BJ (cell line): ENCODE measurements at places on chromosomes 6 and 20.

DNA sequence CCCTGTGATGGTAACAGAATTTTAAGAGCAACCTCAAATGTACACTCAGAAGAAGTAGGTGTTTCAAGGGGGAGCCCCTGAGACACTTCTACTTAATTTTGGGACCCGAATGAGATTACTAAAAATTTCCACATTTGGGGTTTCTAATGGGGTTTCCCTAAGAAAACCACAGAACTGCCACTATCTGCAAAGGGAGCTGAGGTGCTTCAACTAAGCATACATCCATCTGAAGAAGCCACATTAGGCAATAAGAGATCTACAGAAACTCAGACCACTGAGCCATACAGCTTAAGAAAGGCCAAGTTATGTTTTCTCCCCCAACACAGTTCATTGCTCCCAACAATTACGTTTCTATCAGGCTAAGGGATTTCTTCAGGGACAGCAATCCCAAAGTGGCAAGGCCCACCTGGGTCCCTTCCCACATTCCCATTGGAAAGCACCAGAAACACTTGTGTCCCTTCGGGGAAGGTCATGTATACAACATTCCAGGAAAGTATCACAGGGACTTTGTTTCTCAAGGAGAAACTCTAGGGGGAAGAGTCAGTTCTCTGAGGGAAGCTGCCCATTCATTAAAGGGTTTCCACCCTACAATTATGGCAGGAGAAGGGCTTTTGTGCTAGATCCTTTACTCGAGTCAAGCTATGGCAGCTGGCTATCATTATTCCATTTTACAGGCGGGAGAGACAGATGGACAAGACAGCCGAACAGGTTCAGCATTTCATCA lies 5.0 kb downstream of the BCL2L1 start:
- DNase-seq, result no peak

DNA sequence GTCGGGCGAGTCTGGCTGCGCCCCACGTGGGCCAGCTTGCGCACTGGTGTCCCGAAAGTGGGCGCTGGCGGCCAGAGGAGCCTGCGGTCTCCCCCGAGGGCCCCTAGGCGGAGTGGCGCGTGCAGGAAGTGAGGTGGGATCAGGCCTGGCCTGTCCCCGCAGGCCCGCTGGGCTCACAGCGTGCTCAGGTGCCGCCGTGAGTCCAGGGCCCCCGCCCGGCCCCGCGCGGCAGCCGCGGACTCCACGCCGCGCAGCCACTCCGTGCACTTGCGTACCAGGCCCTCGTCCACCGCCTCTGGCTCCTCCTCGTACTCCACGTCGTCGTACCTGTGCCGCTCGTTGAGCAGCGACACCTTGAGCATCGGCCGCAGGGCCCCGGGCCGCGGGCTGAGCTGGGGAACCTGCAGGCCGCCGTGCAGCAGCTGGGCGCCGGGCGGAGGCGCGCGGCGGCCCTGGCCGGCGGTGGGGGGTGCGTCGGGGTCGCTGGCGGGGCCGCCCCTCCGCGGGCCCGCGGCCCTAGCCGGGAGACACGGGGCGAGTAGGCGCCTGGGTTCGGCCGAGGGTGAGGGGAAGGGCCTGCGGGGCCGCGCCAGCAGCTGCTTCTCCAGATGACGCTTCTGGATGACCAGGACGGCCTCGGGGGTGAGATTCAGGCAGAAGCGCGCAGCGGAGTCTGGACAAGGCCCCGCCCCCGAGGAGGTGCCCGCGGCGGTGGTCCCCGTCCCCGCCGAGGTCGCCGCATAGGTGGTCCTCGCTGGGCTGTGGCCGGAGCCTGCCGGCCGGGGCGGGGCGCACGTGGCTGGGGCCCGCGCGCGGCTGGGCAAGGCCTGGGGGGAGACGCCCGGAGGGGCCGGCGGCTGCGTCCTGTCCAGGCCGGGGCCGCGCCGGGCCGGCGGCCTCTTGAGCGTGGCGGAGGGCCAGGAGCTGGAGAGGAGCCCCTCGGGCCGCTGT lies 835 bp downstream of the PRR18 start:
- DNase-seq, result no peak

DNA sequence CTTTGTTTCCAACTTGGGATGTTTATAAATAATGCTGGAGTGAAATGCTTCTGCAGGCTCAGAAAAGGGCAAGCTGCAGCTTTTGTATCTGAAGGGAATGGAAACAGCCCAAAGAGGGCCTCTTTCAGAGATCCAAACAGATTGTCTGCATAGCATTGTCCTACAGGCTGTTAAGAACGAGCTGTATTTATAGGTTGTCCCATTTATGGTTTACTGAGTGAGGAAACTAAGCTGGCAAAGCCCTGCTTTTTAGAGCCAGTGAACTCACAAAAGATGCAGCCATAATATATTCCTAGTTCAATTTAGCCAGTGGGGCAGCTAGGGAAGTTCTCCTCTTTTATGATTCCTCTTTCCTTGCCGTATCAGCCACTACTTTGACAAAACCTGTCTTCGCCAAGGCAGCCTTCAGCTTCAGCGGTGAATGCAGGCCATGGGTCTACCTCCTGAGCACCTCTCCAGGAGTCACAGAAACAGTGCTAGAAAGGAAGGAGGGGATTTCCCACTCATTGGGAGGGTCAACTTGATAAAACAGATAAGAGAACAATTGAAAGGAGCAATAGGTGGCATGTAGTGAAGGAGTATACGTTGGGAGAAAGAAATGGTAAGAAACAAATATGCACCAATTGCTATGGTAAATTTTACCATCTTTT lies 15.0 kb downstream of the KIAA0319 start:
- no peak for DNase-seq

DNA sequence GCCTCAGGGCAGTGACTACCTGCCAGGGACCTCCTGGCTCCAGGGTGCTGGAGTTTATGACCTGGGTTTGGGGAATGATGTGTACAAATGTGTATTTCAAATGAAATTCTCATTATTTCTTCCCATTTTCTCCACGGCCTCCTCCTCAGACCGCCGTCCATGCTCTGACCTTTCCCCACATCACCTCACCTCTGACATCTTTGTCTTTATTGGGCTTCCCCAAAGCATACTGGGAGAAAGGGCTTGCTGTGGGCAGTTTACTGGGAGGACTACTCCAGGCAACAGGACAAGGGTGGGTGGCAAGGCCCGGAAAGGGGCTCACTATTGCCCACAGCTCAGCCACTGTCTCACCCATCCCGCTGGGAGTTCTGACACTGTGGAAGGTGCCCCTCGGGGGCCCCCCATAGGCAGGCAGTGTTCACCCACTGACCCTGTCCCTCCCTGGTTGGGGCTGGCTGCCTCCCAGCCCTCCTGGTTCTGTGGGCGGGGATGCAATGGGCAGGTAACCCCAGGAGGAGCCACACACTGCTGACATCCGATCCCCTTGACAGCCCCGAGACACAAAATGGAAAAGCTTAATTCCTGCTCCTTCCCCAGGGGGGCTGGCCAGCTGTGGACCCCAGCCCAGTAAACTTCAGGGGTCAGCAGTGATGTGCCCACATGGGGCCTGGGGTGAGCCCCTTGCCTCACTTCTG lies 39.8 kb upstream of the CST7 start:
- DNase-seq, result no peak

- DNase-seq, result no peak
Measured at GRCh38 chr6:91802431-91802830, 1215.6 kb upstream of the MAP3K7 start.

DNA sequence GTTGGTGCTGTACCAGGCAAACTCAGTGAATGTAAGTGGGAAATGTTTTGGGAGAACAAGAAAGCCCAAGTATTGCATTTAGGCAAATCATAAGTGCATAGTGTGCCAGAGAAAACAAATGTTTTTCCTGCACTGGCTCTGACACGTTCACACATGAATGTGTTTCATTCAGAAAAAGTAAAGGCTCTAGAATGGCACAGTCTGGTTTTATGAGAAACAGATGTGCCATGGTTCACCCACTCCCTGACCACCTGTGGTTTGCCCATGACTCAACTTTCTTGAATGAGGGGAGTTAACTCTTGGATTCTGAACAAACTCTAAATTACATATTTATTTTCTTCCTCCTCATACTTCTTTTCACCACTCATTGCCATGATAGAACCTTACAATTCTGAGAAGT lies 126.9 kb downstream of the KCNQ5 start:
- peak; percentile 60 for DNase-seq

GRCh38 chr6:116385459-116385802 lies 14.7 kb downstream of the DSE start:
- DNase-seq, result no peak

GRCh38 chr6:12911427-12911826 lies 194.9 kb downstream of the PHACTR1 start:
- DNase-seq, result peak; percentile 10

DNA sequence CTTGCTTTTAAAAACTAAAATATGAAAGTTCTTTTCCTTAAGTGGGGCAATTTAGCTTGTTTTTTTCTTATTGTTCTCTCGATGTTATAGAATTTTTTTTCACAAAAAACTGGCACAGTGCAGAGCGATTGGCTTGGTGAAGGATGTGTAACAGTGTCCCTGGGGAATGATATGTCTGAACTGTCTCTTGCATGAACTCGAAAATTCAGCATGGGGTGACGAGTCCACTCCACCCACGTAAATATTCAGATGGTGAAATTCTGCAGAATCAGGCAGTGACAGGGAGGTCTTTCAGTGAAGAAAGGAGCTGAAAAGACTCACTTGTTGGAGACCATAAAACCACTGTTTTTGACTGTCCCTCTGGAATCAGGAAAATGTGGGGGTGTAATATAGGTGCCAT lies 505.3 kb downstream of the MMUT start:
- no peak for DNase-seq

- DNase-seq, result no peak
Measured at GRCh38 chr6:150198532-150198931, 55.7 kb downstream of the PPP1R14C start.

DNA sequence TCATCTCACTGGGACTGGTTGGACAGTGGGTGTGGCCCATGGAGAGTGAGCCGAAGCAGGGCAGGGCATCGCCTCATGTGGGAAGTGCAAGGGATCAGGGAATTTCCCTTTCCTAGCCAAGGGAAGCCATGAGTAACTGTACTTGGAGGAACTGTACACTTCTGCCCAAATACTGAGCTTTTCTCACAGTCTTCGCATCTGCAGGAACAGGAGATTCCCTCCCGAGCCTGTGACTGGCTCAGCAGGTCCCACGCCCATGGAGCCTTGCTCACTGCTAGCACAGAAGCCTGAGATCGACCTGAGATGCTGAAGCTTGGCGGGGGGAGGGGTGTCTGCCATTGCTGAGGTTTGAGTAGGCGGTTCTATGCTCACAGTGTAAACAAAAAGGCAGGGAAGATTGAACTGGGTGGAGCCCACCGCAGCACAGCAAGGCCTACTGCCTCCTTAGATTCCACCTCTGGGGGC lies 10.4 kb upstream of the CALHM5 start:
- DNase-seq, result no peak

DNA sequence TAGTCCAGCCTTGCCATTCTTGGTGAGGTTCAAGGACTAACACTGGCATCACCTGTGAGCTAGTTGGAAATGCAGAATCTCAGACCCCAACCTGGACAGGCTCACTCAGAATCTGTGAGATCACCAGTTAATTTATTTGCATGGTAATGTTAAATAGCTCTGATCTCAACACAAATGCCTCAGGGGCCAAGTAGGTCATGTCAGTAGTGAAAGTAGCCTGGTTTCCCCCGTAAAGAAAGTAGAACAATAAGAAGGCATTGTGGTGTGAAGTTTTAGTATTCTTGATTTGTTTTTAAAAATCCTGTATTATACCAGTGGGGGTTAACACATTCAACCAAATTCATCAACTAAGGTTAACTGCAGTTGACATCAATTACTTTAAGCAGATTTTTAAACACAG lies 105.5 kb downstream of the PPP1R14C start:
- DNase-seq, result no peak
